ENCODE measurements at places on chromosomes 12 and 14.

GRCh38 chr12:121144416-121144914, 11.8 kb downstream of the P2RX7 start:
- no peak for DNase-seq

DNA sequence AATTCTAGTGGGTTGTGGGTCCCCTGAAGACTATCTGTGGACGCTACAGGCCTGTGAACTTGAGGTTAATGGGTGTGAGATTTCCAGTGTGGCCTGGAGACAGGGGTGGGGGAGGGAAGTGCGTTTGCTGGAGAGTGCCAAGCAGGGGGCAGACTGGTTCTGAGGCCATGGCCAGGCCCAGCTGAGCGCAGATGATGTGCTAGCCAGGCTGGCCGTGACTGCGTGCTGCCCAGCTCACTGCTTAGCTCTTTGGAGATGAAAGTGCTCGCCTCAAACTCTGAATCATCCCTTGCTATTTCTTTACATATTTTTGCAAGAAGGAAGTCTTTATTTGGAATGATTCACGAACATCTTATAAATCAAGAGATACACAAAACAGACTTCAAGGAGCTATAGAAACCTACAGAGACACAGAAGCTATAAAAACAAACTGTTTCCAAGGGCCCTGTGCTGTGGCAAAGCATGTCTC, 75.2 kb upstream of the PLEKHG3 start:
- no peak for DNase-seq

DNA sequence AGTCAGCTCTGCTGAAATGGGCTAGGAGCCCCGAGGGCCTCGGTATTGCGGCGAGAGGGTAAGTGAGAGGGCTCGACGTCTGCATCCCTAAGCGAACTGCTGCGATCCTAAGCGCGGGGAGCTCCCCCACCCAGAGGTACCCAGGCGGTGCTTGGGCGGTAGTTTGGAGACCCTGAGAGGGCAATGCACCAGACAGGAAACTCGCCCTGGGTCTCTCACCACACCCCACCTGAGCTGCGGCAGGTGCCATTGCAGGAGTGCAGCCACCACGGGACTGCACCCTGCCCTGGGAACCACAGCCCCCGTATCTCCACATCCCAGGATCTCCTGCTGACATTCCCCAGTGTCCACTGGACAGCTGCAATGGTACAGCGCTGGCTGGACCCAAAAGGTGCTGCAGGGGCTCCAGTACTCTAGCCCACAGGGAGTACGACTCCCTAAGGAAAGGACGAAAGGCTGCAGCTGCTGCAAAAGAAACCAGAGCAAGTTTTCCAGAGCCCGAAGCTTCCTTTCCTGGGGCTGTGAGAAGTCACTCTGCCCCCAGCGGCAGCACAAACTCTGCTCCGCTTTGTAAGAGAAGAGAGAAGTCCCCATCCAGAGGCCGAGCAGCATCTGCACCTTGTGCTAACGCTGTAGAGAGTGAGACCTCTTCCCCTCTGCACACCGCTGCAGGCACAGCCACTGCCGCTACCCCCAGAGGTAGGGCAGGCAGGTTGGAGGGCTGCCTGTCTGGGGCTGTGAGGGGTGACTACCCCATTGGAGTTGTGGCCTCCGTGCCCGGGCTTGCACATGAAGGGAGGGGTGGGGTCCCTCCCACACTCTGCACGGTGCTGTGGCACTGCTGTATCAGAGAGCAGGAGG, 31.1 kb upstream of the MON2 start:
- DNase-seq: peak; percentile 57

GRCh38 chr12:95286713-95287112, 69.1 kb downstream of the VEZT start:
- DNase-seq: no peak

DNA sequence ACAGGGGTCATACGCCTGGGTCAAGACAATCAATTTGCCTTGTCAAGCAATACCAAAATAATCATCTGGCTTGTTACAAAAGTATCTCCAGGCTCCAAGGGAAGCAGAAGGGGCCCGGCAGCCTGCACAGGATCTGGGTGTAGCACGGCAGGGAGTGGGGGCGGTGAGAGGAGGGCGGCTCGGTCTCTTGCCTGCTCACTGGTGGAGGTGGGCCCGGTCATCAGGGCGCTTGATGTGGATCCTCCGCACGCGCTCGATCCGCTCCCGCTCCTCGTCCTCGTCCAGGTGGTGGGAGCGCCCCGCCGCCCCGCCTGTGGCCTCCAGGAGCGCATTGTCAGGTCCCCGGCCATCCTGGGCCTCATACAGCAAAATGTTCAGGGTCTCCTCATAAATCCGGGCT, 25.7 kb downstream of the KCTD10 start:
- DNase-seq: no peak
